Stimulated activated CD8-positive, alpha-beta memory T cell treated with anti-CD3 and anti-CD28 coated beads, Interleukin-7, amount 100 ng/mL, for 48 hours (primary cell): ENCODE measurements at places on chromosomes 2 and 18.

DNA sequence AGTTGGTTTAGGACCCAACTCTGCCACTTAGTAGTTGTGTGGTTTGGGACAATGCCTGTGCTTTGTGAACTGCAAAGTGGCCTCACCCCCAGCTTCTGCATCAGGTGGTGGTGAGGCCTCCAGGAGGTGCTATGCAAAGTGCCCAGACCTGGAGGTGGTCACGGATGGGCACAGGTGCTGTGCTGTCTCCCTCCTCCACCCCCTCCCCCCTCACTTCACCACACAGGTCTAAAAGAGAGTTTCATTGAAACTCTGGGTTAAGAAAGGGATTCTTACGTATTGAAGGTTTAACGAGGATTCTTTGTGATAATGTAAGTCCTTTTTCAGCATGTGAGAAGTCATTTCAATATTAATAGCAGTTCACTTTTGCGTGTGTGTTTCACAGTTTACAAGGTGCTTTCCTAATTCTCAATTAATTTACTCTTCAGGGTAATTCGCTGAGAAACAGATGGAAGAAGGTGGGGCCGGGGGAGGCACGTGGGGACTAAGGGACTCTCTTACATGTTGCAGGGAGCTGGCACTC lies 369.9 kb downstream of the LPIN1 start:
- no peak for DNase-seq

- DNase-seq = no peak
Measured at GRCh38 chr18:44743631-44744030, 62.9 kb downstream of the SETBP1 start.

- no peak for DNase-seq
Measured at GRCh38 chr18:13242797-13243196, 24.2 kb downstream of the LDLRAD4 start.

DNA sequence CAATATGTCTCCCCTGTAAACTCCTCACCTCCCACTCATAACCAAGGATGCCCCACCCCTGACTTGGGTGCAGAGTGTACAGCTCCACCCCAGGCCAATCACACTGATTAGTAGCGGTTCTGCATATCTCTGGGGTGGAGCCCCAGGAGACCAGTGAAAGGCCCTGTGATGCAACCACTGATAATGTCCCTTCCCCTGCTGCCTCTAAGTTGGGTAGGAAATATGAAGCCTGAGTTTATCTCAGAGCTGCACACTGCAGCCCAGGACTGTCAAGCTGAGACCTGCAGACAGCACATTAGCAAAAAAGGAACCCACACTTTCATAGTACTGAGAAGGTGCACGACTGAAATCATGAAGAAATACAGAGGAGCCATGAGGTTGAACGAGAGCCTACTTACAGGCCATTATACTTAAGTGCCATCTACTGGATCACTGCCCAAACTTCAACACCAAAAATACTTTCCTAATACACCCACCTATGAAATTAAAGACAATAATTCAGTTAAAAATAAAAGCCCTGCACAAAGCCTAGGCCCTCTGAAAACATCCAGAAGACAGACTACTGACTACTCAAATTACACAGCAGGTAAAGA lies 455.4 kb upstream of the LRRTM4 start:
- DNase-seq = no peak

GRCh38 chr2:112712465-112712864 lies 8.4 kb upstream of the NT5DC4 start:
- no peak for DNase-seq

GRCh38 chr18:39302481-39302880 lies 1736.9 kb upstream of the CELF4 start:
- DNase-seq = no peak

DNA sequence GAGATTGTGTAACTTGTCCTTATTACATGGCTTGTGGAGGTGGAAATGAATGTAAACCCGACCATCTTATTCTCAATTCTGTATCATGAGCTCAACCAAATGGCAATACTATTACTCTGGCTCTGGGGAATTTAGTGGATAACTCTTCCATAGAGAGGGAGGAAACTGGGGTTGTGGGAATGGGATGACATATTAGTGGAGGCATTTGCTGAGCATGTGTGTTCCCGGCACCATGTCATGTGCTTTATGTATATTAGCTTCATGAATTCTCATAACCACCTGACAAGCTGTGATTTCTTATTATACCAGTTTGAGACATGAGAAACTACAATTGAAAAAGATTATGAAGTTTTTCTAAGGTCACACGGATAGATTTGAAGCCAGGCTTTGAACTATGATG lies 112.8 kb upstream of the TMEFF2 start:
- DNase-seq = no peak

DNA sequence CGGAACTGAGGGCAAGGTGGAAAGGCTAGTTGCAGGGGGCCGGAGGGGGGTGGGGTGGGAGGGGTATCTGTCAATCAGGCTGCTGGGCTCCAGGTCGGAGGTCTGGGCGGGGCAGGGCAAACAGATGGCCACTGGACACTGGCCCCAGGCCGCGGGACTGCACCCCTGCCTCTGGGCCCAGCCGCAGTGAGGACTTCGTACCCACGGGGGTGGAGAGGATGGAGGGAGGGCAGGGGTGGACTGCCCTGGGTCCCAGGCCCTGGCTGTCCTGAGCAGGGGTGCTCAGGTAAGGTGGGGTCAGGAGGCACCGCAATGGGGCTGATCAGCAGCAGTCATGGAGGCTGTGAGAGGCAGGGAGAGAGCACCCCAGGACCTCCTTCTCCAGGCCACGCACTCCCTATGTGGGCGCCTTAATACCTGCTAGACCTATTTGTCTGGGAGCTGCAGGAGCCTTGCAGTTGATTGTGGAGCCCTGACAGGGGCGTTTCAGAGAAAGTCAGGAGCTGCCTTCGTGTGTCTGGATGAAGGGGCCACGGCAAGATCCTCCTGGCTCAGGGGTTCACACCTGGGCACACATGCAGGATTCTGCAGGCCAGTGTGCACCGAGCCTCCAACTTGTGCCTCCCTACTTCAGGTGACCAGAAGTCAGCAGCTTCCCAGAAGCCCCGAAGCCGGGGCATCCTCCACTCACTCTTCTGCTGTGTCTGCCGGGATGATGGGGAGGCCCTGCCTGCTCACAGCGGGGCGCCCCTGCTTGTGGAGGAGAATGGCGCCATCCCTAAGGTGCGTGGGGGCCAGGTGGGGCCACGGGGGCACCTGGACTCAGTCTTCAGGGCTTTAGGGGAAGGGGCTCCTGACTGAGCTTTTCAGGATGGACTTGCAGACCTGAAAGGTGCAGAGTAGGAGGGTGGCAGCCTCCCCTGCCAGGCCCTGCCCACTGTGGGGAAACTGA lies 1.5 kb downstream of the CTDSP1 start:
- no peak for DNase-seq

- no peak for DNase-seq
Measured at GRCh38 chr2:56230156-56230555, 46.4 kb downstream of the CCDC85A start.

- no peak for DNase-seq
Measured at GRCh38 chr18:73136134-73136533, 268.3 kb upstream of the NETO1 start.

- no peak for DNase-seq
Measured at GRCh38 chr2:2662847-2663356, 331.8 kb upstream of the MYT1L start.

- DNase-seq = no peak
Measured at GRCh38 chr18:61595615-61596251, 262.5 kb downstream of the CDH20 start.

DNA sequence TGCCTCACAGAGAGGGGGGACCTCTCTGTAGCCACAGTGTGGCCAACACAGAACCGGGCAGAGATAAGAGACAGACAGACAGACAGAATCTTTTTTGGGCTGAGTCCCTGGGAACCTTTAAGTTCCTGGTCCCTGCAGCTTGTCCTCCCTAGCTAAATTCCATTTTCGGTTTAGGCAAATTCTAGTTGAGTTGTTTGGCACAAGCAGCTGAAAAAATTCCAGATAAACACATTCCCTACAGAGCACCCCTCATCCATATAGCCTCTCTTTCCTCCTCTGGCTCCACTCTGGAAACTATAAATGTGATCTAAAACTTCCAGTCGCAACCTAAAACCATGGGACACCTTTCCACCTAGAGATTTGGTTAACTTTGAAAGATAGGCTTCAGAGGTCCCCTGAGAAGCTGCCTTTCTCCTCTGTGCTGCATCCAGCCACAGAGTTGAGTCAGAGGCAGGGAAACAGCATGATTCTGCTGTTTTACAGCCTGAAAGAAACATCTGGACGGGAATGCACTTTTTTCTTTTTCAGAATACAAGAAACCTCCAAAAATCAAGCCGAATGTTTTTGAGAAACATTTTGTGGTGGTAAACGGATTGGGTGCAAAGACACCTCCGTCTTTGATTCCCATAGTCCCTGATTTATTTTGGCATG lies 30.9 kb downstream of the SLC4A3 start:
- no peak for DNase-seq

DNA sequence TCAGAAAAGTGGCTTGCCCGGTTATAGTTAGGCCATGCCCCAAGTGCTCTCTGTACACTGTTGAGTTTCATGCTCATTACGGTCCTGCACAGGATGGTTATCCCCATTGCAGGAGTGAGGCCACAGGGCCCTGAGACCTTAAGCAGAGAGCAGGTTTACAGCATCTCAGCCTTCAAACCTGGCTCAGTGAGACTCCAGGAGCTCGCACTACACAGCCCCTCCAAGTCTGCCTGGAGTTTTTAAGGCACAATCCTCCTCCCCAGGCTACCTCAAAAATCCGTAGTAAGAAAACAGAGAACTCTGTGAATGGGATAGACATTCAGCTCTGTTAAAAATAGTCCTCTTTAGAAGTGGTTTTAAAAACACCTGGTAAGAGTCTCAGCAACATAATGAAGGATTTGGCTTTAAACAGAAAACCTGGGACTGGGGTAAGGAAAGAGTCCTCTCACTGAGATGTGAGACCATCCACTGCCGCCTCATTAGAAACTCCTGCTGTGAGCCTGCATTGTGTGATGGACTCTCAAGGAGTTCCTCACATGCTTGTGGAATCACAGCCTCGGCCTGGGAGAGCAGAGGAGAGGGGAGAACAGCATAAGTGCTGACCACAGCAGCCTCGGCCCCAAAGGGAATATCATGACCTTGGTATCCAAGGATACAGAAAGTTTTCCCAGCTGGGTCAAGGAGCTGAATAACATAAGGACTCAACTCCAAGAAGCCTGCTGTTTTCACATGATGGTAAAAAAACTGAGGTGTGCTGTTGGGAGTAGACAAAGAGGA lies 214.8 kb downstream of the ATAD2B start:
- no peak for DNase-seq

DNA sequence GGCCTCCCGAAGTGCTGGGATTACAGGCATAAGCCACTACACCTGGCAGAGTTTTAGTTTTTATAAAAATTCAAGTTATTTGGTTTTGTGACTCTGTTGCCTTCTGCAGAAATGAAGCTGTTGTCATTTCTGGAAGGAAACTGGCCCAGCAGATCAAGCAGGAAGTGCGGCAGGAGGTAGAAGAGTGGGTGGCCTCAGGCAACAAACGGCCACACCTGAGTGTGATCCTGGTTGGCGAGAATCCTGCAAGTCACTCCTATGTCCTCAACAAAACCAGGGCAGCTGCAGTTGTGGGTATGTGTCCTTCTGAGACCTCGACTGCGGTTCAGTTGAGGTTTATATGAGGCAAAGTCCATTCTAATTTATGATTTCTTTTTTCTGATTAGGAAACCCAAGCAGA lies 7.2 kb downstream of the MTHFD2 start:
- DNase-seq = no peak

DNA sequence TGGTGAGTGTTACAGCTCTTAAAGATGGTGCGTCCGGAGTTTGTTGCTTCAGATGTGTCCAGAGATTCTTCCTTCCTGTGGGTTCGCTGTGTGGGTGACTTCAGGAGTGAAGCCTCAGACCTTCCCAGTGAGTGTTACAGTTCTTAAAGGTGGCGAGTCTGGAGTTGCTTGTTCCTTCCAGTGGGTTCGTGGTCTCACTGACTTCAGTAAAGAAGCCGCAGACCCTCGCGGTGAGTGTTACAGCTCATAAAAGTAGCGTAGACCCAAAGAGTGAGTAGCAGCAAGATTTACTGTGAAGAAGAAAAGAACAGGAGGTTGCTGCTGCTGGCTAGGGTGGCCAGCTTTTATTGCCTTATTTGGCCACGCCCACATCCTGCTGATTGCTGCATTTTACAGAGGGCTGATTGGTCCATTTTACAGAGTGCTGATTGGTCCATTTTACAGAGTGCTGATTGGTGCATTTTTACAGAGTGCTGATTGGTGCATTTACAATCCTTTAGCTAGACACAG lies 34.0 kb upstream of the SPTBN1 start:
- peak; percentile 0 for DNase-seq

DNA sequence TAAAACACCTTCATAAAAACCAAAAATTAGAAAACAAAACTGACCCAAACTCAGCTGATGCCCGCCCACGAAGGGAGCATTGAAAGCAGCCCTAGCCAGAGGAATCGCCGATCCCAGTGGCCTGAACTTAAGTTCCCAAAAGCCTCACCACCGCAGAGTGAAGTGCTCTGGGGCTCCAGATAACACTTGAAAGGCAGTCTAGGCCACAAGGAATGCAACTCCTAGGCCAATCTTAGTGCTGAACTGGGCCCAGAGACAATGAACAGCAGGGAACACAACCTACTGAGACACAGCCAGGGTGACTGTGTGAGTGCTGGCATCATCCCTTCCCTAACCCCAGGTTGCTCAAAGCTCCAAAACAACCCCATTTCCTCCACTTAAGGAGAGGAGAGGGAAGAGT lies 59.6 kb upstream of the CHN1 start:
- DNase-seq = no peak

DNA sequence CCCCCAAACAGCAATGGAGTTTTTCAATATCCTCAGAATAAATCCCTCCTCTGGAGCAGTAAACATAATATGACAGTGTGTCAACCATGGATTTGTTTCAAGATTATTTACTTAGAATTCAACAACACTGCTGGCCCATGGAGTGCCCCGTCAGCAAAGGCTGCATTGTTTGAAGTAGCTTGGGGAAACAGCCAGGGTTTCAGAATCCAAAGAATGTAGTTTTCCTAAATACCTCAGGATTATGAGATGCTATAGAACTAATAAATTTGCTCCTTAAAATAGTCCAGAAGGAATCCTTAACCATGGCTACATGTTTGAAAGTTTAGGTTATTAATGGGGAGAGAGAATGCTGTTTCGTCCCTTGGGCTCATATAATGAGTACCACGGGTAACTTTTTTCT lies 13.1 kb upstream of the CETN1 start:
- no peak for DNase-seq

GRCh38 chr2:99636144-99637034 lies 146.6 kb upstream of the REV1 start:
- no peak for DNase-seq

GRCh38 chr2:105834931-105835330 lies 90.2 kb downstream of the NCK2 start:
- no peak for DNase-seq
